Activated T-cell treated with anti-CD3 and anti-CD28 coated beads, Interleukin-2, amount 50 U/mL, for 48 hours (primary cell): ENCODE measurements at places on chromosomes 1 and 21.

DNA sequence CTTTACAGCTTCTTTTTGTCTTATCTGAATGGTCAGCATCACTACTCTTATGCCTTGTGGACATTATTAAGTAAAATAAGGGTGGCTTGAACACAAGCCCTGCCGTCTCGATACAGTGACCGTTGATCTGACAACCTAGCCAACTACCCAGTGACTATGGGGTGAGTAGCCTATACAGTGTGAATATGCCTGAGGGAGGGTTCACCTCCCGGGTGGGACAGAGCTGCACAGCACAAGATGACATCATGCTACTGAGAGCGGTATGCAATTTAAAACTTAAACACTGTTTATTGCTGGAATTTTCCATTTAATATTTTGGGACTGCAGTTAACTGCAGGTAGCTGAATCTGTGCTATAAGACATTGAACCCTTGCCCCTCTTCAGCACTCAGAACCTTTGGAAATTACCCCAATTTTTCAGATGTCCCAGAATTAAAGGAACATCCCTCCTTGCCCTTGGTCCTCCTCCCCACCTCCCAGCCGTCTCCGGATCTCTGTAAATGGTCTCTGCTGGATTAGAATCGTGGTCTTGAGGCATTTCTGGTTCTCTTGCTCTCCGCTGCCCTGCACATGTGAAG lies 618.5 kb downstream of the PTPRU start:
- DNase-seq, result no peak

DNA sequence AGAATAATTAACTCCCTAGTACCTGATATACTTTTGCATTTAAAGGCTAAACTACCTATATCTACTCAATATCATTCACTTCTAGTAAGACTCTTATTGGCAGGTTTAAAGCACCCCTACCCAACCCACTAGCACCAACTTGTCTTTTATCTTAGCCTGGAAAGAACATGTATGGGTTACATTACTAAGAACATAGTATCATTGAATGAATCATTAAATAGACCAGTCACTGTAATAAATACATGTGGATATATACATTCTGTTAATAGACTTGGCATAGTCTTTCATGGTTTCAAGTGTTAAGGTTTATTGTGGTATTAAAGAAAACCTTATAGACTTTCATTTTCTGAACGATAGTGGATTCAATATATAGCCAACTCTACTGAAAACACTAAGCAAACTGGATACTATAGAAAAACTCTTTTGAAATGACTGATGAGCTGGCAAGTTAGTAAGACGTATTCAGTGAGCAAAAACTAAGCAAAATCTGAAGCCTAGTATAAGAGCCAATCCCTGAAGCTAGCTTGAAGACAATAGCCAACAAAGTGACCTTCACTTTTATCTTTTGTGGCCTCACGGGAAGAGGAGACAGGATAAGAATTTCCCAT lies 10.3 kb downstream of the HIVEP3 start:
- DNase-seq, result no peak

GRCh38 chr1:77671836-77672235 lies 10.6 kb downstream of the ZZZ3 start:
- no peak for DNase-seq

GRCh38 chr1:234320549-234320948 lies 52.7 kb upstream of the COA6 start:
- DNase-seq, result no peak

GRCh38 chr1:205286335-205286950 lies 35.1 kb downstream of the NUAK2 start:
- peak; percentile 87 for DNase-seq

DNA sequence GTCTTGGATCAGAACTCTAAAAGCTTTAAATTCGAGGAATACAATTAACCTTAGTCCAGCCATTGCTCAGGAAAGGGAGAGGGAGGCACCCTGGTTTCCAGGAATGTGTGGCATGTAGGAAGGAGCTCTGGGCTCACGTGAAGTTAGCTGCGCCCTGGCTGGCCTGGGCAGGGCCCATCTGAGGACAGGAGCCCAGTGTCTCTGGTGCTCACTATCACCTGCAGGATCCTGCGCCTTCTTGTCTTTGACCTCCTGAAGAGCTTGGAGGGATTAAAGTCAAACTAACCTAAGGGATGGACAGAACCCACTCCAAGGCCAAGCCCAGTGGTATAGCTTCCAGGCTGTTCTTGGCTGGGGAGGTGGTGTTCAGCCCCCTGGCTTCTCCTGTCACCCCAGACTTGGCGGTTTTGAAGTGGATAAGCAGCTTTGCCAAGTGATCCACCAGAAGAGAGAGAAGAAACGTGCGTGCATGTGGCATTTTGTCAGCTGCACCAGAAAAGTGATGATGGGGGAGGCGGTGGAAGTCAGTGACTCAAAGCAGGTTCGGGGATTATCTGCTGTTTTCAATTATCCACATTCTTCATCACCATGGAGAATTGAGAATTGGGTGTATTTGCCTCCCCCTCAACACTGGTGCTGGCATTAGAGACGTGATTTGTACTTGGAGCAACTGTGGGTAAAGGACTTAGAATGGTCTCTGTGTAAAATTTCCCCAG lies 11.9 kb upstream of the KCNN3 start:
- DNase-seq, result no peak

GRCh38 chr1:193588311-193589082 lies 402.1 kb upstream of the B3GALT2 start:
- no peak for DNase-seq

DNA sequence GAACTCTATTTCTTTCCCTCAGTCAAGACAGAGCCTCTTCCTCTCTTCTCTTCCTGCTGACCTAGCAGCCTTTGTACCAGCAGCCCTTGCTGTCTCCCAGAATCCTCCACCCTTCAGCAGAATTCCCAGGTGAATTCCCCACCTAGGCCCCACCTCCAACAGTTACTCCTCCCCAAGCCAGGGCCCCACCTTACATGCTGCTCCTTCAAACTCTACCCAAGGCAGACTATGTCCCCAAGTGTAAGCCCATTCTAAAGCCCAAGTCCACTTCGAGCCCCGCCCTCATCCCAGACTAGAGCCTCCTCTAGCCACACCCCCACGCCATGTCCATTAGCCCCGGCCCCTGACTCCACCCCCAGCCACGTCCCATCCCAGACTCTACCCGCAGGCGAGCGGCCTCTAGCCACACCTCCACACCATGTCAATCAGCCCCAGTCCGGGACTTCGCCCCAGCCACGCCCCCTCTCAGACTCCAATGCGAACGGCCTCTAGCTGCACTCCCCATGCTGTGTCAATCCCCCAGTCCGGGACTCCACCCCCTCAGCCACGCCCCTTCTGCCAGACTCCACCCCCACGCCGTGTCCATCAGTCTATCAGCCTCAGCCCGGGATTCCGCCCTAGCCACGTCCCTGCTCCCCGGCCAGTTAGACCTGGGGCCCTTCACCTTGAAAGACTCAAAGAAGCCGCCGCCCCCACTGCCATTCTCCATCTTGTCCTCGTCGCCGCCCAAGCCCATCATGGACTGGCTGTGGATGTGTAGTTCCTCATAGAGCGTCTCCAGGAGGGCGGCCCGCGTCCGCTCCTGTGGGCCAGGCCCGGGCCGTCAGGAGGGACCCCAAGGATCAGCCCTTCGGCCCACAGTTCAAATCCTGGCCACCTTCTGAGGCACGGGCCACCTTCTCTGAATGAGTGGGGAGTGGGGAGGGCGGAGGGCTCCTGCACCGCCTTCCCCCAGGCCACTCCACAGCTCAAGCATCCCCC lies 61.3 kb downstream of the RAP1GAP start:
- peak; percentile 82 for DNase-seq

- no peak for DNase-seq
These were observed 65.8 kb downstream of the LYPLAL1 start for GRCh38 chr1:219239518-219239917.

- no peak for DNase-seq
These were observed 35.8 kb upstream of the JAK1 start for GRCh38 chr1:65002156-65002507.

GRCh38 chr1:170806961-170807360 lies 128.4 kb upstream of the MROH9 start:
- DNase-seq, result no peak

GRCh38 chr1:209130886-209131285 lies 452.6 kb upstream of the CAMK1G start:
- DNase-seq, result no peak

GRCh38 chr1:108554682-108555427 lies 5.0 kb upstream of the EEIG2 start:
- DNase-seq, result no peak

GRCh38 chr1:181919542-181919941 lies 142.0 kb downstream of the ZNF648 start:
- no peak for DNase-seq

DNA sequence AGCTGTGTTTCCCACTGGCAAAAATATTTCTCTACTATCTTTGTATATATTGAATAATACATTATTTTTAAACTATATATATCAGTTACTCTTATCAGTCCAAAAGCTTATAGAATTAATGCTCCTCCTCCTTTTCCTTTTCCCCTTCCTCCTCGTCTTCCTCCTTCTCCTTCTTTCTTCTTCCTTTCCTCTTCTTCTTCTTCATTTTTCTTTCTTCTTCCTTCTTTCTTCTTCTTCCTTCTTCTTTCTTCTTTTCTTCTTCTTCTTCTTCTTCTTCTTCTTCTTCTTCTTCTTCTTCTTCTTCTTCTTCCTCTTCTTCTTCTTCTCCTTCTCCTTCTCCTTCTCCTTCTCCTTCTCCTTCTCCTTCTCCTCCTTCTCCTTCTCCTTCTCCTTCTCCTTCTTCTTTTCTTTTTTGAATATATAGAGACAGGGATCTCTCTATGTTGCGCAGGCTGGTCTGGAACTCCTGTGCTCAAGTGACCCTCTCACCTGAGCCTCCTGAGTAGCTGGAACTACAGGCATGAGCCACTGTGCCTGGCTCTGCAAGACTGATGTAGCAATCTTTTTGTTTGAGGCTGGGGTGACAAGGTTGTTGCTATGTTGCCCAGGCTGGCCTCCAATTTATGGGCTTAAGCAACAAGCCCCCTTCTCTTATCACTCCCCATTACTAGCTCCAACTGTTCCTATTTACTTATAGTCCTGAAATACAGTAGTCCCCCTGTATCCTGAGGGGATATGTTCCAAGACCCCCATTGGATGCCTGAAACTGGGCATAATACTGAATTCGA lies 47.4 kb downstream of the MAGI3 start:
- no peak for DNase-seq

DNA sequence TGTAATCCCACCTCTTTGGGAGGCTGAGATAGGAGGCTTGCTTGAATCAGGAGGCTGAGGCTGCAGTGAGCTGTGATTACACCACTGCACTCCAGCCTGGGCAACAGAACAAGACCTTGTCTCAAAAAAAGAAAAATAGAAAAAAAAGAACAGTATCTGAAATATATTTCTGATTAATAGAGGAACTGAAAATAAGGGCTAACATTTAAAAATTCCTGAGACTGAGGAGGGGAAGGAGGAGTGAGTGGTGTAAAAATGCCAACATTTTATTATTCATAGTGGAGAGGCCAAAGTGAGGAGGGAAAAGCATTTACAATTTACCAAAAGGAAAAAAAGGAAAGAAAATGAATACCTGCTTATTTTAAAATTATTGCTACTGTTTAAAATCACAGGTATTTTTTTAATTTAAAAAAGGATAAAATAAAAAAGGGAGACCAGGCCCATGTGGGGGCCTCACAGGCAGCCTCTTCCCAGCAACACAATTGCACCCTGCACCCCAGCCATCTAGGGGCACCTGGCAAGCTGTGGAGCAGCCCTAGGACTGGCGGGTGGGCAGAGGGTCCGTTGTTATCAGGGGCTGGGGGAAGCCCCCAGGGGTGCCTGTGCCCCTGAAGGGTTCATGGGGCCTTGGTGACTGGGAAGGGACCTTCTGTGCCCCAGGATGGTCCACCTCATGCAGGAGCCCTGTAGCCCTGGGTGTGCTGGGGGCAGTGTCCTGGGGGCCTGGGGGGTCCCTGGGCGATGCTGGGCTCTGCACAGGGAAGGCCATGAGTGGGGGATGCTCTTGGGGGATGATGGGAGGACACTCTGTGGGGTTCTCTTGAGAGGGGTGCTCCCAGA lies 34.8 kb upstream of the ADARB1 start:
- no peak for DNase-seq

- peak; percentile 65 for DNase-seq
These were observed 54.1 kb upstream of the ID3 start for GRCh38 chr1:23613191-23614031.

DNA sequence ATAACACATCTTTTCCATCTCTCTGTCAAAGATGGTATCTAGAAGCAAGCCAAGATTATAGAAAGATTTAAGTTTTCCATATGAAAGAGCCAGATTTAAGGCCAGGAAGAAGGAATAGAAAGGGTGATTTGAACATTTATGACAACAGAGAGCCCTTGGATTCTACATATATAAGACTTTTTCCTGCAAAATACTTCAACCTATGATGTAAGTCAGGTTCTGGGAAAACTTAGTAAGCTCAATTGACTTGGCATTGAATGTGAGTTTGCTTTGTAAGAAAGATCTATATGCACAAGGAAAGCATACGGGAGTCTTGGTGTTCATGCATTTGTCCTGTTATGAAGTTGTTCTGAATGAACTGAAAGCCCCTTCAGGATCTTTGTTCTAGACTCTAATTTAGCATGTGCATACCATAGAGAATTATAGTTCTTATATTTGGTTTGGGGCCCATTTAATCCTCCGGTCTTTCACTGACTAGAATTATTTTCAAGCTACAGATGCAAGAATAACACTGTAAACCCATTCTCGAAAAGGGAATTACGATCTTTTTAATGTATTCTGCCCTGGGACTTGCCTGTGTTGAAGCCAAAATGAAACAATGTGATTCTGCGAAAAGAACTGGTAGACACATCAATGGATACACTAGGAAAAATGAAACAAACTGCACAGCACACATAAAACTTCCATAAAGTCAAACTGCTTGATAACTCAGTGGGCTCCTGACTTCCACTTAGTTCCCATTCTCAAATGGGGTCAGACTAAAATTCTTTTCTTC lies 152.8 kb downstream of the DISP1 start:
- no peak for DNase-seq

GRCh38 chr1:67174716-67175284 lies 8.5 kb downstream of the IL23R start:
- no peak for DNase-seq

- DNase-seq, result no peak
These were observed 3.5 kb downstream of the EPHX1 start for GRCh38 chr1:225813214-225813964.

DNA sequence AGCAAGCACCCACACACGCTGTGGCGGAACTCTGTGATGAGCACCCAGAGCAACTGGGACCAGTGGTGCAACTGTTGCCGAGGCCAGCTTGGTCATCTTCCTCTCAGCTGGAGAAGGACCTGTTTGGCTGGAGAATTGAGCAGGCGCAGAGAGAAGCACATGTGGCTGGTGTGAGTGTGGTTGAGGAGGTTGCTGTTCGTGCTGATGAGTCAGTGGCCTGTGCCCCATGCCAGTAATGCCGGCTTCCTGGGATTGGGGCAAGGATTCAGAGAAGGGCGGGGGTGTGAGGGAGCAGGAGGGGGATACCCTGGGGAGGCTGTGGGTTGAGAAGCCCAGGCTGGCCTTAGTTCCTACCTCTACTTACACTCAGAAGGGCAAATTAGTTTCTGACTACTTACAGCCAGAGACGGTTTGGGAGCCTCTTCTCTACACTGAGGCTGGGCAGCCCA lies 57.5 kb upstream of the EPS8L3 start:
- peak; percentile 66 for DNase-seq

DNA sequence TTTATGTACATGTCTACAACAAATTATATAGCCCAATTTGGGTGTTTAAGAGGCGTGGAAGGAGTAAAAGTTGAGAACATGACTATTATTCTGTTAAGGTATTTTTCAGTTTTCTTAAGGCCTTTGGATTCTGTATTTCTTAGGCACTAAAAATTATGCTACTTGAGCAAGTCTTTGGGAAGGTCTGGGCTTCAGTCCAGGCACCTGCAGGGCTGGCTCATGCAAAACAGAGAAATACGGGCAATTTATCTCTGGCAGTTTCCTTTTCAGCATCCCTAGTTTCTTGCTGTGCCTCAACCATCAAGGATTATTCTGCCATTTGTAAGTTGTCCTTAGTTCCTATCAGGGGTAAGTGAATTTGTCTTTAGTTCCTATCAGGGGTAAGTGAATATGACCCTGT lies 358.8 kb upstream of the B3GALT2 start:
- DNase-seq, result no peak
